Stimulated activated CD8-positive, alpha-beta memory T cell treated with anti-CD3 and anti-CD28 coated beads, Interleukin-4, amount 100 ng/mL, for 24 hours (primary cell): ENCODE measurements at places on chromosomes 4 and X.

GRCh38 chrX:70554523-70554922 lies 109.9 kb downstream of the DLG3 start:
- no peak for DNase-seq

DNA sequence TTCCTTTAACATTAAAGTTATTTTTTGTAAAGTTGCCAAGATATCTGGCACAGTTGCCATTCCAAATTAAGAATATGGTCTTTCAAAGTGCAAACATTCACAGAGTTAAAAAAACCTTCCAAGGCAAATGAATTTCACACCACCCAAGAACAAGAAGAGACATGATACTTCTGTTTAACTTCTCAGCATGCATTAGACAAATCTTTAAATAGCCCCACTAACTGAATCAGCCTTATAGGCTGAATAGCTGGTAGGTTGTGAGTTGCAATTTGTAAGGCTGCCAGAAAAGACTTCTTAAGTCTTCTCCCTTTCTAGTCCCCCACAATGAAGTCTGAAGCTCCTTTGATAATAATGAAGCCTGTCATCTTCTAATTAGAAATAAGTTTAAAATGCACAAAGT lies 95.6 kb downstream of the MAPK10 start:
- no peak for DNase-seq

DNA sequence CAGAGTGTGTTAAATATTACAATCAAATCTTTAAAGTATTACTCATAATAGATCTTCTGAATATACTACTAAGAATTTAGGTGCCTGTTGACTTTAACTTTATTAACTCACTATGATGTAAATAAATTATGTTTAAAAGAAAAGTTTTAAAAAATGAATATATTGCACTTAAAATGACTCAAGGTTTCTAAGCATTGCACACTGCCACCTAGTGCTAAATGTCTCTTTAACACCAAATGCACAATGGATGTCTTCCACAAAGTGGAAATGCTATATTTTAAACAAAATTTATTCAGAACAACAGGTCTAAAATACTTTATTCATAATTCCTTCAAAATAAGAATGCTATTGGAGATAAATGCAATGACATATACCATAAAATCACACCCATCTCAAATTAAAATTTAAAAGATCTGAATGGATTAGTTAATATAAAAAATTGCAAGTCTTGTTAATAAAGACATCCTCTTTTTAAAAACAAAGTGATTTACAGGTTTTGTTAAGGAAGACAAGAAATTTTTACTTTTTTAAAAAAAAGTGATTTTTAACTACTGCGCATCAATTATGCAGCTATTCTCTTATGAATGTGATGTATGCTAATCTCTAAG lies 5.5 kb downstream of the INPP4B start:
- DNase-seq = no peak

GRCh38 chr4:30268370-30268769 lies 451.8 kb upstream of the PCDH7 start:
- DNase-seq = no peak

- no peak for DNase-seq
Measured at GRCh38 chr4:85784947-85785346, 310.0 kb downstream of the ARHGAP24 start.
